ENCODE measurements at places on chromosomes 6 and 20. TPM values are rescaled to one million over a fixed set of nuclear protein-coding genes. Genes with fewer than 3 reads are reported as not detected.

The GLYATL3 gene
- total RNA-seq = not detected

The ANKRD6 gene
- total RNA-seq = 32.6 TPM

The ADGRB3 gene
- total RNA-seq = 5.3 TPM

The PRR18 gene
- total RNA-seq = not detected

The USP49 gene
- 2.3 TPM for total RNA-seq

The GJA1 gene
- total RNA-seq = 50.7 TPM

The GNMT gene
- total RNA-seq = not detected

The NPEPL1 gene
- 35.2 TPM for total RNA-seq

The PLCB4 gene
- 17.4 TPM for total RNA-seq

The PBOV1 gene
- not detected for total RNA-seq

The OR2B6 gene
- not detected for total RNA-seq

The MOG gene
- not detected for total RNA-seq

The RAET1L gene
- not detected for total RNA-seq

The IL17F gene
- total RNA-seq = not detected

The TMX4 gene
- total RNA-seq = 53.8 TPM

The LY86 gene
- not detected for total RNA-seq

The ZBTB12 gene
- total RNA-seq = 15.3 TPM

The TRAPPC3L gene
- total RNA-seq = not detected

The DNAH8 gene
- total RNA-seq = not detected

The EYA2 gene
- 7.3 TPM for total RNA-seq

The PRRT1 gene
- total RNA-seq = 9.4 TPM

The CDH4 gene
- not detected for total RNA-seq

The SNAI1 gene
- total RNA-seq = 7.9 TPM

Measured in uterus (tissue), 4 donors.